MM.1S (cell line): ENCODE measurements at places on chromosomes 11 and 22.

- DNase-seq, result no peak
These were observed 621.0 kb upstream of the ANO3 start for GRCh38 chr11:25710975-25711374.

GRCh38 chr11:35377262-35377661, 42.1 kb downstream of the SLC1A2 start:
- no peak for DNase-seq

DNA sequence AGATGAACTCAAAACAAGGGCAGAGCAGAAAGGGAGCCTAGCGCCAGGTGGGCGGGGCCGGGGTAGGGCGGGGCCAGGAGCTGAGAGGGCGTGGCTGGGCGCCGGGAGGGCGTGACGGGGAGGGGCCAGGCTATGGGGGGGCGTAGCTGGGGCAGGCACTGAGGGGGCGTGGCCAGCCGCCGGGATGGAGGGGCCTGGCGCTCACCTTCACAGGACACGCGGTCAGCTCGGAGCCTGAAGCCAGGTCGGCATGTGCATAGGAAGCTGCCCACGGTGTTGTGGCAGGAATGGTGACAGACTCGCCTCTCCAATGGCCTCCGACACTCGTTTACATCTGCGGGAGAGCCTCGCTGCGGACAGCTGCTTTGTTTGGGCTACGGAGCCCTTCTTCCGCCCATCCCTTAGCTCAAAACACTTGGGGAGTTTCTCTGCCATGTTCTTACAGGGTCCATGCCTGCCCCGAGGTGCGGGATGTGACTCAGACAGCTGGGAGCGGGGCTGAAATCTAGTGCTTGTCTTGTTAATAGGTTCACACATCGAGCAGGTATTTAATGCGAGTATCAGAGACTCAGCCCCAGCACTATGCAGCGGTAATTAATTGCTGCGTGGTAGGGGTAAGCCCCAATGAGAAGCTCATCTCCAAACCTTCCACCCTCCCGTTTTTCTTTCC, 13.4 kb downstream of the VWCE start:
- DNase-seq, result no peak

DNA sequence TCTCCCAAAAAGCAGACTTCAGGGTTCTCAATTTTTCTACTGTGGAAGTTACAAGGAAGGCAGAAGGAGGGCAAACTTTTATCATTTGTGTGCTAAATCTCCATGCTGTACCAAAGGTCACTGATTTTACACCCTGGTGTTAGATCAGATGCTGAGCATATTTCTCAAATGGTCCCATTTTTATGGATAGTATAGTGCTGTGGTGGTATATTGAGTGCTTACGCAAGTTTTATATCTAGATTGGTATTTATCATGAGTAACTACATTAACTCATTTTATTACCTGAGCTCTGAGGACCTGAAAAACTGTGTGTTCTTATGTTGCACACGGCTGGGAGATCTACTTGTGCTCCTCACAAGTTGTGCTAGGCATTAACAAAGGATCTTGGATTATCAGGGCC, 75.1 kb downstream of the PRR5L start:
- DNase-seq, result no peak

DNA sequence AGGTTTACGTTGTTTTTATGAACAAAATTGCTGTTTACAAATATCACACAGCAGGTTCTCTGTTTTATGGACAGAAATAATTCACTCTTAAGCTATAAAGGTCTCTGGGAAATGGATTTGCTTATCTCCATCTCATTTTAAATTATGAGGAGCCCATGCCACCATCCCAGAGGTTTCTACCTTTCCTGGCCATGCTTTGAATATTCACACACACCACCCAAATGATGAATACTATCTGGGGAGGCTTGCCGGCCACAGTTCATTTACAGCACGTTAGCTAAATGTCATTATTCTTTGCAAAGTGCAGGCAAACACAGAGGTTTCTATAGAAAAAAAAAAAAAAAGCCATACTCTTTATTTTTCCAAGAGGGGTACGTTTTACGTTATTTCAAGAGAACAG, 1446.7 kb downstream of the FAM181B start:
- DNase-seq, result no peak

DNA sequence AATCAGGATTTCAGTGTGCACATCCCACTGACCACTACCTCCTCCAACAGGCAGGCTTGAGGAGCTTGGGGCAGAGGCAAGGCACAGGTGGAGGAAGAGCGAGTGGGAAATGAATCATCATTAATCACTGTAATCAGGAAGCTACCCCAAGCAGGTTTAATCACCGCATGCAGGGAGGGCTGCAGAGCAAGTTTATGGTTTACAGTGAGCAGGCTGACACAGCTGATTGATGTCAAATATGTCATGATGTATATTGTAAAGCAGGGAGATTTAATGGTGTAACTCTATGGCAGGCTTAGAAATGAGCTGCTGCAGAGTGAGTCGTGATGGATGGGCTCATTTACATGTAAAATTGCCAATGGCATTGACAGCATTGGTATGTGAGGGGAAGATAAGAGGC, 441.0 kb downstream of the NTM start:
- no peak for DNase-seq

GRCh38 chr11:105466582-105467228, 143.2 kb upstream of the GRIA4 start:
- no peak for DNase-seq

GRCh38 chr11:121109916-121110586, 9.0 kb downstream of the TECTA start:
- DNase-seq, result no peak

DNA sequence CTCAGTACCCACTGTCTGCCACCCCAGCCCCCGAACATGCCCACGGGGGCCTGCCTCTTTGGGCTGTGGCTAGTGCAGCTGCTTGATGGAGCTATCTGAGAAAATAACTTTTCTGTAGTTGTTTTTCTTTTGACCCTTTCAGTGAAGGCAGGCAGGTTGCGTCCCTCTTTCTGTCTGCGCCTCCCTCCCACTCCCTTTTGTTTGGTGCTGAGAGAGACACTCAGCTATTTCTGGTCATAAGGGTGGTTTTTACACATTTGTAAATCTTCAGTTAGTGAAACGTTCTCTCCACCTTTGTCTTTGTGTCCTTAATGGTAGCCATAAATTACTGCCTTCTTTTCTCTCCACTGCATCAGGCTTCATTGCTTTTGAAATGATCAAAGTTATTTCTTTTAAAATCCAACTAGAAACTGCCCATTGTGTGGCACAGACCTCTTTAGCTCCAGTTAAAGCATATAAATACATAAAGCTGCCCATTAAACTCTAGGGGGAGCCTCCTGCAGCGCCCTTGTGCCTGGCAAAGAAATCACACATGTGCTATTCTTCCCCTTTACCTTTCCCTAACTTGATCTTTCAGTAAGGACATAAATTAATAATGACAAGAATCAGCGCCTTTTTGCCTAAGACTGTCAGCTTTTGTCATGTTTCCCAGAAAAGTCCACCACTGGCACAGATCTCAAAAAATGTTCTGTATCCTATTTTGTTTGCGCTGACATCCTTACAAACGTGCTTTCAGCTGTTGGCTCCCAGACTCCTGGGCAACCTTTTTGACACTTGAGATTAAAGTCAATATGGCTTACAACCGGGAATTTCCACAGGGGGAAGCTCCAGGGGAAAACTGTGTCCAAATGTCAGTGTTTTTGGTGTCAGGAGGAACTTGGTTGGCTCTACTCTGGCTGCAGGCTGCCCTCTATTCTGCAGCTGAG, 1.7 kb upstream of the SCUBE2 start:
- no peak for DNase-seq

GRCh38 chr11:107957109-107957588, 28.9 kb downstream of the RAB39A start:
- peak; percentile 17 for DNase-seq

DNA sequence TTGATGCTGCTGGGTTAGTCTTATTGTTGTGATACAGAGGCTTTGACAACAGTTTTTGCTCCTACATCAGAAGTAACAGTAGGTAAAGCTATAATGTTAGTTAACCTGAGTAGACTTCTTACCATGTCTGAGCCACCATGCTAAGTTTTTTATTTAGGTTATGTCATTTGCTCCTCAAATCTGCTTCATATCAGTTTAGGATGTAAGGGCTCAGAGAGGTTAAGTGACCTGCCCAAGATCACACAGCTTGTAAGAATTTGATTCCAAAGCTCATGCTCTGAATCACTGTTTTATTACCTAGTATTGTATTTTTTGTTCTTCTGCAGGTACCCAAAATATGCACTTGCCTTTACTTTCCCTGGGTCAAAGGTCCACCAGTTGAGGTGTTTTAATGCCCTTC, 161.7 kb downstream of the COMMD9 start:
- DNase-seq, result no peak

- peak; percentile 36 for DNase-seq
These were observed at the start of gene RTN4R for GRCh38 chr22:20268279-20269012. TSS of gene RTN4R (minus strand) at chr22:20268318. CDS start at chr22:20268092, 226 bp downstream.
